ENCODE measurements at places on chromosomes 3 and 15.

DNA sequence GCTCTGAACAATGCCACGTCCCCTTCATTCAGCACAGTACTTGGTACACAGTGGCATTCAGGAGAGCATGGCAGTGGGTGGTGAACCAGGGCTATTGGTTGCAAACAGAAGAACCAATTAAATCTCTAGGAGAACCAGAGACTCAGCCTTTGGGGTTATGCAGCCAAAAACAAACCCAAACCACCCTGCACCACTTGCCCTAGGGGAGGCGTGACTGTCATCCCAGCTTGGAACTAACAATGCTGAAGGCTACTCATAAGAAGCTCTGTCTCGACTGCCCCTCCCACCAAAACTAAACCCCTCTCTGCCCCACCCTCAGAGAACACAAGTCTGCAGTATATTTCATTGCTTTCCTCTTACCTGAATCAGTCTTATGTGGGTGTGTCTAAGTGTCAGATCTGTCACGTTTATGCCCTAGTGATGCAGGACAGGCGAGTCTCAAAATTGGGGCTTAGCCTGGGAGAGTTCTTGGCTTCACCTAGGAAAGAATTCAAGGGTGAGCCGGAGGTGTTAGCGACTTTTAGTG lies 15.2 kb upstream of the KLHL40 start:
- DNase-seq, result no peak

DNA sequence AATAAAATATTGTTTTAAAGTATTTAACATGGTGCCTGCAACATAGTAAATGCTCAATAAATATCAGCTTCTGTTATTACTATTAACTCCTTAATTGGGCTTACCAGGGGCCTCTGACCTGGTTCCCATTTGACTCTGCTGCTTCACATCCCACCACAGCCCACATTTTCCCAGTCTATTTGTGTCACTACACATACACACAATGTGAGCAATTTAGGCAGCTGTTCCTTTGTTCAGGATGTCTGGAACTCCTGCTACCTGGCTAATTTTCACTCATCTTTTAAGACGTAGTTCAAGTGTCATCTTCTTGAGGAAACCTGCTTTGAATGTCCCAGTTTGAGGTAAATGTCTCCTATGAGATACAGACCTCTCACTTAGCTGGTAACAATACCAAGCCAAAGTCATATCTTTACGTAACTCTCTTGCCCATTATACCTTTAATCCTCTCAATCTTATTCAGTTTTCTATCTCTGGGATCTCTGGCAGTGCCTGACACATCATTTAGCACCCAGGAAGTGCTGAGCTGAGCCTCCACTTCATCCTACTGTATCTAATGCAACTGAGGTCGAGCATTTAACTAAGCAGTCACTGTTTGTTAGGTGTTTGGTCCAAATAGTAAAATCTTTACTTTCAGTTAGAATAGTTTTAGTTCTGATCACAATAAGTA lies 4.4 kb downstream of the TGFBR2 start:
- DNase-seq, result no peak

DNA sequence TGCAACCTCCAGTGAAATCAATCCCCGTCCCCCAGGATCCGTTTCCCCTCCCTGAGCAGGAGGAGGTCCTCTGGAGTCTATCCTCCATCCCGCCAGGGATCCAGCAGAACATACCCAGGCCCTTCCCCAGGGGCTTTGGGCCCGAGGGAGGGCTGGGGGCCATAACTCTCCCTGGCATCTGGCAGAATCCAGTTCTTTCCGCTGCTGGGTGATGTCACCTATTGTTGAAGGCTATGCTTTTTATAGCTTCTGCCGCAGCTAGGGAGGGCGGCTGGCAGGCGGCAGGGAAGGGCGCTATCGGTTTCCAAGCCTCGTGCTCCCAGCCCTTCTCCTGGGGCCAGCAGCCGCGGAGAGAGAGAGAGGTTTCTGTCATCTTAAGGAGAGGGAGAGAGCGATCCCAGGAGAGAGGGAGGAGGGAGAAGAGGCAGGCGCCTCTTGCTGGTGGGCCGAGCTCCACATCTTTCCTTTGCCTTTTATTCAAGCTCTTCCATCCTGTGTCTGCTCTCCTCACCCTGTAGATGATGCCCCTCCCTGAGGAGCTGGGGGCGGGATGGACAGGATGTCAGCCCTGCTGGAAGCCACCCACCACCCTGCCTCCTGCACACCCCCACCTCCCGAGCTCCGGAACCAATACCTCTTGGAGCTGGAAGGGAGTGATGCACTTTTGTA lies 120.1 kb downstream of the ANP32A start:
- DNase-seq, result no peak

DNA sequence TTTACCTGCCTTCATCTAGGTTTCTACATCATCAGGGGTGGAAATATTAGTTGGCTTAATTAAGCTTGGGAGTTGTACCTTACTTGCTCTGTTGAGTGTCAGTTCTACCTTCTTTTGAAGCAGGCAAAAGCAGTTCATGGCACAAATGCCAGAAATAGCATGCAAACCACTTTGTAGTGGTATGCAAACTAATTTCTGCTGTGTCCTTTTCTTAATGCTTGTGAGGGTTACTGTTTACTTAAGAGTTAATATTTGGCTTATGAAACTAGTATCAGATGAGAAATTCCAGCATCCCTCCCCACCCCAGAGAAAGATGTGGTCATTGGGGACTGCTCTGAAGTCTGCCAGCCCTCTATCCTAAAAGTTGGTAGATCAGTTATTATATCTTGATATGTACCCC lies 7.1 kb downstream of the ATP2C1 start:
- no peak for DNase-seq

DNA sequence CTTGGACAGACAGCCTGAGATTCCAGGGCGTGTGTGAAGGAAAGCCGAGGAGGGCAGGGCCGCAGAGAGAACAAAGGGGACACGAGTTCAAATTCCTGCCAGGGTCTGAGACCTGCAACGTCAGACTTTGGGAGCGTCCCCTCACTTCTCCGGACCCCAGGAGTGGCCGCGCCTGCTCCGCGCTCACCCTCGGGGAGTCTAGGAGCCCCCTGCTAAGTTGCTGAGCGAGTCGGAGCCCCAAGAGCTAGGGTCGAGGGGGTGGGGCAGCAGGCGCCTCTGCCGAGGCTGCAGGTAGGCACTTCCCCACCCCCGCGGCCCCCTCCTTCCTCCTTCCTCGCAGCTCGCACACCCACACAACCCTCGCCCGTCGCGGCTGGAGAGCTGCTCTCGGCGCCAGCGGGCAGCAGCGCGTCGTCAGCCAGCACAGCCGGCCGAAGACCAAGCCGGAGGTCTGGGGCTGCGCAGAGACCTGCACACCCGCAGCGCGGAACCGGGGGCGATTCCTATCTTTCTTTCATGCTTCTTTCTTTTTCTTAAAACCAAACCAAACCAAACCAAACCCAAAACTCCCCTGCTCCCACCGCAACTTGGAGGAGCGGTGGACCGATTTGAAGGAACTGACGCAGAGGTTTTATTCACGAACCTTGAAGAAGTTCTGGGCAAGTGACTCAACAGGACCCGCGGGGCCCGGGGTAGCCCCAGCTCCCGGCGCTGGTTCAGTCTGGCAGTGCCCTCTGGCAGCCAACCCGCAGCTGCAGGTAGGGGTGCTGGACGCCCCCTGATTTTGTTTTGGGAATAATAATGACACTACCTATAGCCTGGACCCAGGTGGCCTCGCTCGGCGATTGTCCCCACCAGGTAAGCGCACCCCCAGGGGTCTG lies at the start of gene ANKRD34C:
Gene ANKRD34C, plus strand, starts transcription at position 352 of the 881 bp plus-strand sequence. CDS start 10,563 bp downstream, outside the sequence.
- no peak for DNase-seq

Measured in PC-9 (cell line).